Inflammatory macrophage treated with lipopolysaccharide for 4 hours (primary cell): ENCODE measurements at places on chromosomes 7 and 10.

GRCh38 chr10:61337741-61338140 is 115.4 kb downstream of the TMEM26 start:
- no peak for DNase-seq

DNA sequence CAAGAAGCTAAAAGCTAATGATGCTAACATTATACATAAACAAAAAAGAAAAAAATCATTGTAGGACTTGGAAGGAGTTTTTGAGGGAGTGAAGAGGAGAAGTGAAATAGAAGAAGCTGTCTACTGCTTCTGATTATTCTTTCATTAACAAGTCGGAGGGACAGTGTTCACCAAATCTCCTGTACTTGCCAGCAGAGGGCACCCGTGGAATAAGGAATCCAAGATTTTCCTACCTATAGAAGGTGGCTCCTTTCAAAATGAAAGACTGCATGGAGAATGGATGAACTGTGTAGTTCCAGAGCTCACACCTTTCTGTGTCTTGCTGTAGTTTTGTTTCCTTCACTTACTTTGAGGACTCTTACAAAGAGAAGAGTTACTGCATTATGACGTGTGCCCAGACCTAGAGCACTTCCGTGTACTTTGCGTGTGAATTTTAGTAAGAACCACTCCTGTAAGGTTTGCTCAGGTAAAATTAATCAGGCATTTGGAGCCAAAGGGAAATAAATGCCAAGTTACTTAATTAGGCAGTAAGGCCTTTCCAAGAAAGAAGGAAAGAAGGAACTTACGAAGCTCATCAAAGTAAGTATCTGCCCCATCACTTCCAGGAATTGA is 145.1 kb downstream of the SEMA3D start:
- peak; percentile 55 for DNase-seq

DNA sequence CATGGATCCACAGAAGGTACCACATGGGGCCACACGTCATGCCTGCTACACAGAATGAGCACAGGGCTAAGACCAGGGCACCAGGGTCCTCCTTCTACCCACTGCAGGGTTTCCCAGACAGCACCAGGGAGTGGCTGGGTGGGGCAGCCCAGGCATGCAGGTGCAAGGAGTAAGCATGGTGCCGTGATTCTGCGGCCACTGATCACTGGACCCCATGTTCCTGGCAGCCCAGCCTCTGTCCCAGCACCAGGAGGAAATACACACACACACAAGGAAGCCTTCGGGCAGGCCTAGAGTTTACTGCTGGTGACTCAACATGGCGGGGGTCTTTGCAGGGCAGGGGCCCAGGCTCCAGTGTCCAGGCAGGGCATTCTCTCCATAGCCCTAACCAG is 13.9 kb downstream of the ATP6V1F start:
- DNase-seq = no peak

DNA sequence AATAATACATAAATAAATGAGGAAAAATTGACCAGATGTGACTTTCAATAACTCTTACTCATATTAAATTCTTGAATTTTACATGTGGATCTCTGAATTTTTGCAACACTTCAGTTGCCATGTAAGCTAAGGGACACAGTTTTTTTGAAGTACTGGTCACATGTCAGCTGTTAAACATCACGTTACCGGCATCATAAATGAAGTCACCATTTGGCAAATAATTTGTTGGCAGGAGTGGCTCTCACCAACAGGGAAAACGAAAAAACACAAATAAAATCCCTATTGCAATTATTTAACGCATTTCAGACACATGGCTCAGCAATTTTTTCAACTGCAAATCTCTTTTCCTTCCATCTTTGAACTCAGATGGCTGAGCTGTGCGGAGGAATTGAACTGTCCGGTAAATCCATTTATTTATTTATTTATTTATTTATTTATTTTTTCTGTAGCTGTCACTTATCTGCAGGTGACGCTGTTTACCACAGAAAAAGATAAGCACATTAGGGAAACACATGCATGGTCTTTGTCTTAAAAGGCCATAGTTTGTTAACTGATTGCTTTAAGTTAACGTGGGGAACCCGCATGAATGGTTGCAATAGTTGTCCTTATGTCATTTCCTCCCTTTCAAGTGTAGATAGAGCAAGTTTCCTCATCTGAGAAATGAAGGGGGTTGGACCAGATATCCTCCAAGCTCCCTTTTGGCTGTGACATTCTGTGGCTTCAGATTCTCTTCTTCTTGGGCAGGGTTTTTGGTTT is 64.7 kb upstream of the JAZF1 start:
- DNase-seq = peak; percentile 27

GRCh38 chr7:37377231-37377630 is 71.4 kb downstream of the ELMO1 start:
- DNase-seq = no peak

DNA sequence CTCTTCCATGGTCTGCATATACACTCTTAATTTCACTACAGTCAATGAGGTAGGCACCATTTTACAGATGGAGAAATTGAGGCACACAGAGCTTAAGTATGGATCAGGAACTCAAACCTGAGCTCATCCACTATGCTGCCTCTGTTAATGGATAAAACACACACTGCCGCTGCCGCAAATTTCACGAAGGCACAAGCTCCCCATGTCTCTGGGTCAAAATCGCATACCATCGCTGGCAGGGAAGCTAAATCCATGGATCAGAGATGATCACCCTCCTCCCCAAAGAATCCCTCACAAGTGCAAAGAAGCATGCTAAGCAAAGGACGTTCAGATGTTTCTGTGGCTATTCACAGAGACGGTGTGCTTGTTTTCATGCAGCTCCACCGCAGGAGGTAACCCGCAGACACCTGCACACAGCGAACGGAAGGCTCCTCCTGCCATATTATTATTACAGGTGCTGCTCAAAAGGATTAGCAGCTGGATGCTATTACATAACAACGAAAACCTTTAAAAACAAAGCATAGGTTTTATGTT is 109.3 kb downstream of the UBE2H start:
- no peak for DNase-seq

- no peak for DNase-seq
These were observed 9.3 kb downstream of the OLAH start for GRCh38 chr10:15053061-15053460.

DNA sequence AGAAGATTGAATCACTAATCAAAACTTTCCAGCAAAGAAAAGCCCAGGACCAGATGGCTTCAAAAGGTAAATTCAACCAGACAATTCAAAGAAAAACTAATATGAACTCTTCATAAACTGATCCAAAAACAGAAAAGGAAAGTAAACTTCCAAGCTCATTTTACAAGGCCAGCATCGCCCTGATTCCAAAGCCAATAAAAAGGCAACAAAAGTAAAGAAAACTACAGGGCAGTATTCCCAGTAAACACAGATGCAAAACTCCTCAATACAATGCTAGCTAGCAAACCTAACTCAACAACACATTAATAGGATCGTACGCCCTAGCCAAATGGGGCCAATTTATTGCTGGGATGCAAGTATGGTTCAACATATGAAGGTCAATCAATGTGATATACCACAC is 53.1 kb downstream of the RNF32 start:
- no peak for DNase-seq

DNA sequence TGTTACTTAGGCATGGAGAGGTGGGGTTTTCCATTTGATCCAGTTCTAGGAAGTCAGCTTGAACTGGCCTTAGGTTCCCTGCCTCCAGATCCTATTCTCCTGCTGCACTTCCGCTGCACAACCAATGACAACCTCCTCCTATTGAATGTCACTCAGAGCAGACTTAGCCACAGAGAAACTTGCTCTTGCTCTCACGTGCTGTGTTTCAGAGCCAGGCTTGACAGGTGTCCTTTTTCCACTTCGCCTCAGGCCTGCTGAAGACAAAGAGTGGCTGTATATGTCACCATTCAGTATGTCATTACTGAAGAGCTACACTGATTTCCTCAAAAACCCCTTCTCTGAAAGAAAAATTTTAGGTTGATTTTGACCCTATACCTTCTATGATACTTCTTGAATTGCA is 115.4 kb upstream of the ETV1 start:
- DNase-seq = no peak

DNA sequence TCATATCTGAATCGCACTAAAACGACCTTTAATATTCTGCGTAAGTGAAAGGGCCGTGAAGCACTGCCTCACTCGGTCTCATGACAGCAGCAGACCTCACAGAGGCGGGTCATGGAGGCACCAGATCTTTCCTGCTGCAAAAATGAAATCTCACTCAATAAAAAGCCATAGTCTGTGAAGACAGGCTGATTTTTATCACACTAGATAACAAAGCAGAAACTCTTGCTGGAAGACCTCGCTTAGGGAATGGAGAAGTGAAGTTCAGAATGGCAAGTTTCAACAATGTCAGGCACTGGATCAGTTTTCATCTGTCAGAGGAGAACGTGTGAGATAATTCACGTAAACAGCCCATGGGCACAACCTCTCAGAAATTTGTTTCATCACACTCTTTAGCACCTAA is 8.0 kb downstream of the SEPHS1 start:
- DNase-seq = no peak

GRCh38 chr7:147412782-147413556 is 1177.6 kb upstream of the C7orf33 start:
- DNase-seq = no peak

- DNase-seq = no peak
These were observed 509.5 kb downstream of the PLXNA4 start for GRCh38 chr7:132066761-132067171.

- peak; percentile 33 for DNase-seq
These were observed 16.3 kb downstream of the MTPN start for GRCh38 chr7:135960709-135961451.
